ENCODE measurements at places on chromosomes 12 and 14.
A peak's percentile ranks its signal among the peaks of the same experiment; 100 is the strongest.

DNA sequence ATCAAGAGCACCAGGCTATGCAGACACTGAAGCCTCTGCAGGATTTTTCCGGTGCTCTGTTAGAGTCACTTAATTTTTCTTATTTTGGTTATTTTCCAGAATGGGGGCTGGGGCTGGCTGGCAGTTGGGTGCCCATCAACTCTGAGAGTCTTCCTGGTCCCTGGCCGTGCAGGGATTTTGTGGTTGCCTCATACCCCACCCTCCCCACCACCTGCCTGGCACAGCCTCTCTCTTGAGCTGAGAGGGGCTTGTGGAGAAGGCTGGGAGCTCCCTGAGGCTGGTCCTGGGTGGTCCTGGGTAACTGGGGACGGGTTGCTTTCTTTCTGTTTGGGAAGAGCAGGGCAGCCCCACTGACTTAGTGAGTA lies 23.3 kb downstream of the LRTM2 start:
- DNase-seq: no peak

GRCh38 chr14:100289916-100290606 lies 16.2 kb downstream of the SLC25A29 start:
- no peak for DNase-seq

- no peak for DNase-seq
Measured at GRCh38 chr12:98352835-98353234, 162.6 kb upstream of the TMPO start.

GRCh38 chr14:74954232-74954946 lies 1.0 kb downstream of the PGF start:
- no peak for DNase-seq

DNA sequence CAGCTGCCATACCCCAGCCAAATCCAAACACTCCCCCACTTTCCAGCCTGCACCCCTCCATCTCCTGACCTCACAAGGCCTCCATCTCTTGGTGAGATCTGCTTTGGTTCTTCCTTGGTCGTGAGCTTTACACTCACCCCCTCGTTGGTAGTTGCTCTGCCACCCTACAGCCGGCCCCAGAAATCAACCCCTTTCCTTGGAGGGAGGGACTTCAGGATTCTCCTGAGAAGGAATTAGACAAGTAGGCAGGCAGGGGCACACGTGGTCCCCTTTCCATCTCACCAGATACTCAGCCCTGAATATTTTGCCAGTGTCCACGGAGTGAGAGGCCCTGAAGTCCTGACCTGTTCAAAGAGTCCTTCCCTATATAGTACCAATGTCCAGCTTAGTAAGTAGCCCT lies 120.0 kb upstream of the PWP1 start:
- no peak for DNase-seq

DNA sequence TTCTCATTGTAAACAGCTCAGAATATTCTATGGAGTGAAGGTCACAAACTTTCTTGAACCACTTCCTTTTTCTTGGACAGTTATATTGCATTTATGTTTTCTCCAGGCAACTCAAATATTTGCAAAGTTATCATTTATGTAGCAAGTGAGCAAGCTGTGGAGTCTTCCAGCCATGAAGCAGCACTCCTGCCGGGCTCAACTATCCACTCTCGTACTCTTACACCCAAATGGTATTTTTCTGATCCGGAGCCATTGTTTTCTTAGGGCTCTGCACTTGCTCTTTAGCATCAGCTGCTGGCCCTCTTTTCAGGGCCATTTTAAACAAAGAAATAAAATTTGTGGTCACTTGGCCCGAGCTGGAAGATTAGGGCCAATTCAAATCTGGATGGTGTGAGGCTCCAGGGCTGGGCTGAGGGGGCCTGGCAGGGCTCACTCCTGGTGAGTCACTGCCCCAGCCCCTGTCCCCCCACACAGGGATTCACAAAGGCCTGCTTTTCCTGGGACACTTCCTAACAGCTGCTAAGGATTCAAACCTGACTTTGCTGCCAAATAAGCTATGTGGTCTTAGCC lies 19.7 kb downstream of the SYNE3 start:
- no peak for DNase-seq

- no peak for DNase-seq
Measured at GRCh38 chr12:47488888-47489287, 216.9 kb downstream of the RPAP3 start.

DNA sequence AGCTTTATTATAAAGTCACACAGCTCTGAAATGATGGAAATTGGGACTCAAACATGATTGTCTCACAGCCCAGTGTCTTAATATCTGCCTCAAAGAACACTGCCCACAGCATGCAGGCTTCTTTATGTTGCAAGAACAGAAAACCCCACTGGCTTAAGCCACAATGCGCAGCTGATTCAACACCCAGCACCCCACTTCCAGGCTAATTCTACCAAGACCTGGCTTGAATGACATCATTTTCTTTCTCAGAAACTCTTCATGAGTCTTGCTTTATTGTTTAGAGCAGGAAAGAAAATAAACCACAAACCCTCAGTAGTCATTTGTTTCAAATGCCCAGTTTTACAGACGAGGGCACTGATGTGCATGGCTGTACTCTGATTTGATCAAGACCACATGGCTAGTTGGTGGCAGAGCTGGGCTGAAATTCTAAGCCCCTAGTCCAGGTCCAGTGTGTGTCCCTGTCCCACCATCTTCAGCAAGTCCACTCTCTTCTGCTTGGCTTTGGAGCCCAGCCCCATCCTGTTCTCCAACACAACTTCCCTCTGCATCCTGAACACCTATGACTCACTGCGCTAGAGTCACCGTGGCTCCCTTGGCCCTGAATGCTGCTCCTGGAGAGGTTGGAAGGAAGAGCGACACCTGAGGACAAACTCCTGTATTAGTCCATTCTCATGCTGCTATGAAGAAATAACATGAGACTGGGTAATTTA lies 50.3 kb upstream of the SRSF5 start:
- no peak for DNase-seq

DNA sequence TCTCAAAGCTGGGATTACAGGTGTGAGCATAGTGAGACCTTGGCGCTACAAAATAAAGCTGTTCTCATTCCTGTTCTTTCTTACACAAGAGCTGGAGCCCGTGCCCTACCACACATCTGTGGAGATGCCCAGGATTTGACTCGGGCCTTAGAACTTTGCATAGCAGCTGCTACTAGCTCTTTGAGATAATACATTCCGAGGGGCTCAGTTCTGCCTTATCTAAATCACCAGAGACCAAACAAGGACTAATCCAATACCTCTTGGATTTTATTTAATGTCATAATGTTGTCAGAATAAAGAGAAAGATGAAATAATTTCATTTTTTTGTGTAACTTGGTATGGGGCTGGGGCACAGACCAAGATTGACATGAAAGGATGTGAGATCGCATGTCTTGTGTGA lies 7.6 kb downstream of the PNP start:
- DNase-seq: no peak

DNA sequence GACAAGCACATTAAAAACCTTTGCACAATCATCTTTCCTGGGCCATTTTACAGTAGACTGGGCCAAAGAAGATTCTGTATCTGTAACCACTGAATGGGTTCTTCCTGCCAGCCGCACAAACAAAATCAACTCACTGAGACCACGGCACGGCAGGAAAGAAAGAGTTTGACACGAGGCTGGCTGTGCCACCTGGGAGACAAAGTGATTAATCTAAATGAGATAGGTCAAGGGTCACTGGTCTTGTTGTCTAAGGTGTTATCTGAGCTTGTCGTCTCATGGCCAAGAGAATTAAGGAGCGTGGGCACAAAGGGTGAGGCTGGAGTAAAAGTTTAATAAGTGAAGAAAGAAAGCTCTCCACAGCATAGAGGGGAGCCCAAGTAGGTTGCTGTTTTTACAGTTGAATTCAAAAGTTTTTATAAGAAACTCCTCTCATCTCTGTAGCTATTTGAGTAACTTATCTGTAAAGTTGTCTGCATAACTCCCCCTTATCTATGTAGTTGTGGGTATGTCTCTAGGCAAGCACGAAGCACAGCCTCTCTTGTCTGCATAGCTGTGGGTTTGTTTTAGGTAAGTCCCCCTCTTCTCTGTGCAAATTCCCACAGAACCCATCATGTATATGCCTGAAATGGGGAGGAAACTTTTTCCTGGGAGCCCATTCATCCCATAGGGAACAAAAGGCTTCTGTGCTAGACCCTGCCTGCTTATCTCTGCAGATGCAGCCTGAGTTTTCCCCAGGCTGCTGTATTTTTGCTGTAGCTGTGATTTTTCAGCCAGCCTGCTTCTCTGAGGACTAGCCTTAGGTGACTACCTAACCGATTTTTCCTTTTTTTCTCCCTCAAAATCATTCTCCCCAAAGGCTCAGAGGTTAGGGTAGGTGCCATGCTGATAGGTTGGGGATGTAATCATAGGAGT lies 1314.6 kb upstream of the TMEM132C start:
- DNase-seq: no peak

GRCh38 chr12:130128790-130129735 lies 33.2 kb upstream of the FZD10 start:
- DNase-seq: no peak

- no peak for DNase-seq
Measured at GRCh38 chr14:96077983-96078624, 38.9 kb downstream of the C14orf132 start.

GRCh38 chr14:20601522-20601921 lies 10.3 kb upstream of the RNASE12 start:
- DNase-seq: no peak

- DNase-seq: no peak
Measured at GRCh38 chr12:132439333-132439904, 50.5 kb upstream of the FBRSL1 start.

- DNase-seq: peak; percentile 20
Measured at GRCh38 chr12:108214486-108214885, 85.4 kb downstream of the WSCD2 start.

GRCh38 chr12:1972856-1973317 lies 31.4 kb downstream of the DCP1B start:
- DNase-seq: no peak

GRCh38 chr14:89331398-89331797 lies 85.6 kb downstream of the FOXN3 start:
- DNase-seq: no peak

DNA sequence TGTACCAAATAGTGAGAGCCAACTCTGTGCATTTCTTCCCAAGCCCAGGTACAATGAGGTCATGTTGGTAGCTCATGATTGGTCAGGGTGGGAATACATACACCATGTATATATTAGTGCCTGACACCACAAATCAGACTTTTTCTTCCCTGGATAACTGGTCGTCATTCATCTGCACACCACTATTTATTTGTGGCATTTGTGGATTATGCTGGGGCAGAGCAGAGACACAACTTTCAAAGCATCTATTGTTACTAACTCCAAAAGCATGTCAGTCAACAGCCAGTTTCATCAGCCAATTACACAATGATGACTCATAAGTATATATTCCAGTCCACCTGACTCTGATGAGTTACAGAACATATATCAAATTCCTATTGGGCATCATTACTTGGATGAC lies 181.7 kb downstream of the ADAMTS20 start:
- peak; percentile 87 for DNase-seq

DNA sequence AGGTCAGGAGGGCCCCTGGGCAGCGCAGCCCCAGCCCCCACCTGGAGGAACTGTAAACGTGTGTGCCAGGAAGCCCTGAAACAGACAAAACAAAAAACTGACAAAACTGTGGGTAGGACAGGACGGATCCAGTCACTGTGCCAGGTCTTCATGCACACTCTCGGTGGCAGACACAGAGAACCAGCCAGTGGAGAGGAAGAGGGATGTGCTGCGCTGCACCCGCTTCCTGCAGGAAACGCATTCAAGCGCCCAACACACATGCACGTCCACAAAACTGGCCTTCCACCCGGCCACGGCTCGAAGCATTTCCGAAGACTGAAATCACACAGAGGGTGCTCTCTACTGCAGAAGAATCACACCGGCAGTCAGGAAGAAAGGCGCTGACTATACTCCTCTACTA lies 16.9 kb downstream of the BRF1 start:
- DNase-seq: no peak

DNA sequence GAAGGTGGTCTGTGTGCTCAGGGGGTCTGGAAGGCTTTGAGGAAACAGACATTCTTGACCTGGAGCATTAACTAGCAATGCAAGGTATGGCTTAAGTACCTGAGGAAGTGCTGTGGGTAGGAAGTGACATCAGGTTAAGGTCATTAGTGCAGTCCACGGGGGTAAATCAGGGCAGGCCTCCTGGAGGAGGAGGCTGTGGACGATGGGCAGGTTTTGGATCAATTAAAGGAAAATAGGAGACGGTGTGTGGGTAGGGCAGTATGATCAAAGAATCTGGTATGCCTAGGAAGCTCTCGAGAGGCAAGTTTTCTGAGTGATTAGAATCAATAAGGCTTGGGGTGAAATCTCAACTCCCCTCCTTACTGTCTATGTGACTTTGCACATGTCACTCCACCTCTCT lies 295.3 kb downstream of the AACS start:
- no peak for DNase-seq

DNA sequence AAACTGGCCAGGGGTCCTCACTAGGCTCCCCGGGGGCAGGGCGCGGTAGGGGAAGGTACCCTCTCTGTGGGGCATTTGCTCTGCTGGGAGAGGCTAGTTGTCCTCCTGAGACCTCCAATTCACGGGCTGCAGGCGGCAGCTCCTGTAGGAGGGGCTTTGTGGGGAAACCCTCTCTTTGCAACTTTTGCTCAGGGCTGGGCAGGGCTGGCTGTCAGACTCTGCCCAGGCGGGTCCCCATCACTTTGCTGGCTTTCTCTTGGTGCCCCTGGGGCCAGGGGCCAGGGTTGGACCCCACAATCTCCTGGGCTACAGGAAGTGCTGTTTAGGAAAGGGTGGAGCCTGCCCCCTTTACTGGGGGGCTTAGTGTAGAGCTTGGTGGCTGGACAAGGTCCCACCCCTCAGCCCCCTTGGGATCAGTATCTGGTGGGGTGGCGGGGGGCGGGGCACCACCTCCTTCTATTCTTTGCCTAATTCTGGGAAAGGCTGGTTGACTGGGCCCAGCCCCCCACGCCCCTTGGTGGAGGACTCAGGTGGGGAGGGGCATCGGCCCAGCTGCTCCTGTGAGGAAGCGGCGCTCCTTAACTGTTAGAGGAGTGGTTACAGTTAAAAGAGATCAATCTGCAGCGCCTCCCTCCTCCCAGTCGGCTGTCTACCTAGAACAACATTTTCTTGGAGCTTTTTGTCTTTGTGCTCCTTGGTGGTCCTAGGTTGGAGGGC lies 918.7 kb downstream of the AACS start:
- no peak for DNase-seq
